Neural cell (in vitro differentiated cells): ENCODE measurements at places on chromosomes 3 and 15. TPM values are rescaled to one million over a fixed set of nuclear protein-coding genes. Genes with fewer than 3 reads are reported as not detected.

Gene IGDCC3
- polyA plus RNA-seq, result 14.4 and 18.8 TPM in 2 replicates

Gene SYNPR
- polyA plus RNA-seq, result 2.0 and 4.4 TPM in 2 replicates

Gene CCDC54
- not detected in 2 replicates for polyA plus RNA-seq

Gene GOLGA6L4
- polyA plus RNA-seq, result 7.4 and 8.4 TPM in 2 replicates

Gene C15orf40
- polyA plus RNA-seq, result 17.2 and 23.4 TPM in 2 replicates

Gene SLC15A2
- polyA plus RNA-seq, result 1.6 TPM in 2 replicates

Gene PTX3
- polyA plus RNA-seq, result 0.57 and 3.6 TPM in 2 replicates

Gene ZNF660
- 8.1 and 9.4 TPM in 2 replicates for polyA plus RNA-seq

Gene STXBP5L
- polyA plus RNA-seq, result 7.6 and 9.3 TPM in 2 replicates

Gene AGBL1
- 0.12 TPM in 1 of 2 replicates, not detected in the other for polyA plus RNA-seq

Gene SLC6A20
- not detected in 2 replicates for polyA plus RNA-seq

Gene WDR53
- 4.3 and 7.2 TPM in 2 replicates for polyA plus RNA-seq

Gene CAPN3
- polyA plus RNA-seq, result 1.5 TPM in 1 of 2 replicates, not detected in the other

Gene SMCO1
- polyA plus RNA-seq, result not detected in 2 replicates

Gene LRRC2
- not detected in 2 replicates for polyA plus RNA-seq
